ENCODE measurements at places on chromosomes 6 and 20. TPM values are rescaled to one million over a fixed set of nuclear protein-coding genes. Genes with fewer than 3 reads are reported as not detected.

SAMD3 gene
- 28.8 TPM for total RNA-seq

WFDC2 gene
- not detected for total RNA-seq

SLC2A10 gene
- 32.2 TPM for total RNA-seq

KCNK5 gene
- total RNA-seq: not detected

BMP6 gene
- 22.0 TPM for total RNA-seq

FABP7 gene
- not detected for total RNA-seq

CST5 gene
- total RNA-seq: not detected

PLN gene
- 0.19 TPM for total RNA-seq

GUCA1A gene
- total RNA-seq: not detected

BCAS1 gene
- 0.19 TPM for total RNA-seq

ADGRF1 gene
- total RNA-seq: under 0.01 TPM

TAAR5 gene
- total RNA-seq: not detected

ELOVL4 gene
- 6.2 TPM for total RNA-seq

AGER gene
- total RNA-seq: 0.58 TPM

PRDM1 gene
- 0.58 TPM for total RNA-seq

BEND6 gene
- total RNA-seq: 10.0 TPM

GABRR1 gene
- not detected for total RNA-seq

CDH4 gene
- total RNA-seq: 0.28 TPM

AVP gene
- total RNA-seq: not detected

SPATA25 gene
- total RNA-seq: 0.28 TPM

DLK2 gene
- total RNA-seq: 0.28 TPM

YWHAB gene
- 170 TPM for total RNA-seq

HLA-DPB1 gene
- 26.8 TPM for total RNA-seq

FOXF2 gene
- 0.28 TPM for total RNA-seq

CPNE5 gene
- total RNA-seq: not detected

GFRA4 gene
- total RNA-seq: not detected

PLG gene
- total RNA-seq: not detected

ENPP4 gene
- total RNA-seq: 0.77 TPM

ZBTB22 gene
- total RNA-seq: 11.9 TPM

RSPO4 gene
- not detected for total RNA-seq

NHLRC1 gene
- total RNA-seq: 2.1 TPM

SLC35D3 gene
- under 0.01 TPM for total RNA-seq

KIF6 gene
- 0.28 TPM for total RNA-seq

All from regular cardiac myocyte (primary cell).